ENCODE measurements at places on chromosomes 12 and 14. TPM values are rescaled to one million over a fixed set of nuclear protein-coding genes. Genes with fewer than 3 reads are reported as not detected.

DNA sequence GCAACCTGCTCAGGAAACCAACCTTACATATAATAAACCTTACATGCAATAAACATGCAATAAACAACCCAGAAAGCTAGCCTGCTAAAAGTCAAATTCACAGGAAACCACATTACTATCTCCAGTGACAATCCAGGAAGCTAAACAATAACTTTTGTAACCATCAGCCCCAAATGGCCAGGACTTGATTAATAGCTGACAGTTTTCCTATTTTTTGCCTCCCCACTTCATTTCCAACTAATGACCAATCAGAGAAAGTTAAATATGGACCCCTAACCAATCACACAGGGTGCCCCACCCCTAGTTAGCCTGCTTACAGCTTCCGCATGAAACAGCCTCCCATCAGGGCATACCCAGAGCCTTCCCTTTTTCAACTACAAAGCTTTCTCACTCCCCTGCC, 152.2 kb upstream of the LMNTD1 start:
- H3K4me3 ChIP-seq = no peak overlapping the region
- no peaks in the 10 kb centered on the region for H3K27me3 ChIP-seq
- DNase-seq = no peak
- peaks cover 11% of the 10 kb centered on the region for H3K36me3 ChIP-seq
- no peak overlapping the region for H3K27ac ChIP-seq
- no peaks in the 10 kb centered on the region for H3K4me1 ChIP-seq

The HOXC12 gene
- total RNA-seq = not detected

- no peak overlapping the region for H3K27ac ChIP-seq
- H3K4me3 ChIP-seq = peak overlapping the region; percentile 90
- H3K27me3 ChIP-seq = no peaks in the 10 kb centered on the region
Measured at GRCh38 chr12:40106202-40106533, 287 bp upstream of the SLC2A13 start.

- no peak overlapping the region for H3K27ac ChIP-seq
- H3K27me3 ChIP-seq = no peaks in the 10 kb centered on the region
- no peaks in the 10 kb centered on the region for H3K36me3 ChIP-seq
- DNase-seq = no peak
- H3K4me3 ChIP-seq = no peak overlapping the region
- H3K4me1 ChIP-seq = peaks cover 19% of the 10 kb centered on the region
Measured at GRCh38 chr12:3231399-3231876, 154.3 kb downstream of the TSPAN9 start.

The LUM gene
- 33.9 TPM for total RNA-seq

- peaks cover 5% of the 10 kb centered on the region for H3K36me3 ChIP-seq
- no peak overlapping the region for H3K27ac ChIP-seq
- H3K27me3 ChIP-seq = no peaks in the 10 kb centered on the region
- peaks cover 33% of the 10 kb centered on the region for H3K4me1 ChIP-seq
Measured at GRCh38 chr14:71742485-71742884, 189.7 kb upstream of the RGS6 start.
